ENCODE measurements at places on chromosomes 1 and 21. TPM values are rescaled to one million over a fixed set of nuclear protein-coding genes. Genes with fewer than 3 reads are reported as not detected.
A peak's percentile ranks its signal among the peaks of the same experiment; 100 is the strongest.

GRCh38 chr1:40312238-40313205 lies 4.6 kb downstream of the COL9A2 start:
- no peak overlapping the region for H3K4me3 ChIP-seq
- H3K27me3 ChIP-seq: peaks cover 2% of the 10 kb centered on the region
- no peaks in the 10 kb centered on the region for H3K36me3 ChIP-seq
- no peak for DNase-seq
- peaks cover 23% of the 10 kb centered on the region for H3K4me1 ChIP-seq
- no peak overlapping the region for H3K27ac ChIP-seq

- DNase-seq: no peak
- no peak overlapping the region for H3K4me3 ChIP-seq
- peaks cover 8% of the 10 kb centered on the region for H3K36me3 ChIP-seq
- H3K4me1 ChIP-seq: peaks cover 15% of the 10 kb centered on the region
- H3K27ac ChIP-seq: no peak overlapping the region
These were observed 5.6 kb upstream of the YBX1 start for GRCh38 chr1:42676534-42677087.

- H3K4me3 ChIP-seq: no peak overlapping the region
- no peaks in the 10 kb centered on the region for H3K4me1 ChIP-seq
- no peak for DNase-seq
- H3K27ac ChIP-seq: no peak overlapping the region
- no peaks in the 10 kb centered on the region for H3K27me3 ChIP-seq
These were observed 105.9 kb downstream of the DTL start for GRCh38 chr1:212141404-212141803.

DNA sequence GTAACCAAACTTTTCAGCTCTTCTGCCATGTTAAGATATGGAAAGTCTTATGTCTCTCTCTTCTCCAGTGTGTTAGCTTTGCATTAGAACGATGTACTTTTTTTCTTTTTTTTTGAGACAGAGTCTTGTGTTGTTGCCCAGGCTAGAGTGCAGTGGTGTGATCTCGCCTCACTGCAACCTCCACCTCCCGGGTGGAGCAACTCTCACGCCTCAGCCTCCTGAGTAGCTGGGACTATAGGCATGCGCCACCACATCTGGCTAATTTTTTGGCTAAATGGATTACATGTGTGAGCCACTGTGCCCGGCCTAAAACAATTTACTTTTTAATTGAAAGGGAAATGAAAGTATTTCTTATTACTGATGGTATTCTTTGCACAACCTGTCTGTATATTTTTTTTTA lies 35.8 kb downstream of the SPEN start:
- peaks cover 49% of the 10 kb centered on the region for H3K4me1 ChIP-seq
- H3K4me3 ChIP-seq: no peak overlapping the region
- no peaks in the 10 kb centered on the region for H3K27me3 ChIP-seq
- H3K36me3 ChIP-seq: no peaks in the 10 kb centered on the region
- H3K27ac ChIP-seq: peak overlapping the region; percentile 92

Gene TMEM81
- total RNA-seq: 2.5 TPM
